Right kidney (tissue), 9 donors: ENCODE measurements at places on chromosomes 12 and 14.

GRCh38 chr12:115046805-115047204, 362.8 kb upstream of the TBX3 start:
- DNase-seq = no peak

DNA sequence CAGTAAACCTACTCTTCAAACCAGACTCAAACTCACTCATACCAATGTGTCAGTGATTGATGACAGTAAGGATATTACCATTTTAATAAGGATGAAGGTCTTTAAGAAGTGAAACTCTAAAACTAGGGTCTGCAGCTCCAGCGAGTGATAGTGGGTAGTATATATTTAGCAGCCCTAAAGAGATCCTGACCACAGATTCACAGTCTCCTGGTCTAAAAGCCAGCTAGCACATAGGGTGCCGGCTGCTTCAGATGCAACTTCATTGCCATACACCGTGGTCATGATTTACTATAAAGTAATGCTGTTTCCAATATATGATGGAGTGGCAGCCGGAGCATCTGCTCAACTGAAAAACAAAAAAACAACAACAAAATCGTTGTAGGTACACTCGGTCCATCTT, 99.6 kb upstream of the MDM1 start:
- DNase-seq = no peak

DNA sequence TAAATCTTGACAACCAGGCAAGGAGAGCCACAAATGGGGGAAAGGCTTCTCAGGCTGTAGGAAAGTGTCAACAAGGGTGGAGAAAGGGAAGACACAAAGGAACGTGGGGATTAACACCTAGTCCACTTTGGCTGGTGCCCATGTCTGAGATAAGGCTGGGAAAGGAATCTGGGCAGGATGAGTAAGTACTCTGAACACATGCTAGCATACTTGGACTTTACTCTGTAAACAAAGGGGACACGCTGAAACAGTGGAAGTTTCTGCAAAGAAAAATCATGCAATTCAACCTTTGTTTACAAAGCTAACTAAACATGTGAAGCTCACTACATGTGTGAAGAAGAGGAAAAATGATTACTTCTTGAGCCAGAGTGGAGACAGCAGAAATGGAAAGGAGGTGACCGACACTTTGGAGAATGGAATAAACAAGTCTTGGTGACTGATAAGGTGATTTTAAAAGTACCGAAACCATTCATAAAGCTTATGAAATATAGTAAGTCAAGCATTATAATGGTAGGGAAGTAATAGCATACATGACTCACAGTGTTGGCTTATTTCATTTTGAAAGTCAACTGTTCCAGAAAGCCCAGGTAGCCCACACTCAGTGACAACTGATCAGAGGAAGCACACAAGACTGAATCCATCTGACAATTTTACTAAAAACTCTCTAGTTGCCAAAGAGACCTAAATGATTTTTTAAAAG, 13.2 kb downstream of the CPNE8 start:
- DNase-seq = no peak

- no peak for DNase-seq
Measured at GRCh38 chr12:65282840-65283239, 4.4 kb downstream of the MSRB3 start.

- DNase-seq = peak; percentile 18
Measured at GRCh38 chr12:1093166-1093751, 102.2 kb downstream of the ERC1 start.

DNA sequence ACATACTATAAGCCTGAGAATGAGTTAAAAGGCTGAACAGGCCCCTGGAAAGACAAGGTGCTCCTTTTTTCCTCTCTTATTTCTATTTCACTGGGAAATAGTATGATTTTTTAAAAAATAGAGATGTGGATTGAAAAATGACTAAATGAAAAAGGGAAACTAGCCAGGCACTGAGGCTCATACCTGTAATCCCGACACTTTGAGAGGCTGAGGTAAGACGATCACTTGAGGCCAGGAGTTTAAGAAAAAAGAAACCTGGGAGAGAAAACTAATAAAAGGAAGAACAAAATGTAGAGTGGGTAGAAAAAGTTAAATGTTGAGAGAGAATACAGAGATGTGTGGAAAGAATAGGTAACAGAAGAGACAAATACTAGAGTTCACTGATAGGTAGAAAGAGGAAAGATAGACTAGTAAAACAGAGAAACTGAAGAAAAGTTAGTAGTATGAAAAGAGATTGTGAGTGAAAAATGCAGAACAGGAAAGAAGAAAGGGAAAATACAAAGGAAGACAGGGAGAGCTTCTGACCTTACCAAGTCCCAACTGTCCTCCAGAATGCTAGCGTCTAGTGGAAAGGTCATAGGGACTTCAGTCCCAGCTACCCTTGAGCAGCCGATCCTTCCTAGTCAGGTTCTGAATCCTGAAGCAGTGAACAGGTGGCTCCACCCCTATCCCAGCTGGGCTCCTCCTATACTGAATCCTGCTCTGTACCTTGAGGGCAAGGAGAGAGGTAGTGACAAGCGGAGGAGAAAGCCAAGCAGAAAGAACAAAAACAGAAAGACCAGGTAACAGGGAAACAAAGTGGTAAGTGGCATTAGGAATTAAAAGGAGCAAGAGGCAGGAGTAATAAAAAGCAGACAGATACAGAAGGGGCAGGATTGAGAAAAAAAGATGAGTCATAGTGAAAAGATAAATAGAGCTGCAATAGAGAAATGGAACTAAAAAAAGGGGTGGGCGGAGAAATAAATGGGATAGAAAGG, 7.3 kb downstream of the TMEM116 start:
- DNase-seq = peak; percentile 15

- DNase-seq = no peak
Measured at GRCh38 chr14:50770586-50770985, 60.4 kb downstream of the NIN start.

GRCh38 chr12:89732522-89732921, 23.9 kb upstream of the ATP2B1 start:
- DNase-seq = no peak

- no peak for DNase-seq
Measured at GRCh38 chr14:101619484-101619883, 58.2 kb downstream of the DIO3 start.

- peak; percentile 72 for DNase-seq
Measured at GRCh38 chr14:70188659-70189455, at the start of gene SLC8A3. TSS of gene SLC8A3 (minus strand) at chr14:70188951. CDS start at chr14:70168422, 20,529 bp downstream.

DNA sequence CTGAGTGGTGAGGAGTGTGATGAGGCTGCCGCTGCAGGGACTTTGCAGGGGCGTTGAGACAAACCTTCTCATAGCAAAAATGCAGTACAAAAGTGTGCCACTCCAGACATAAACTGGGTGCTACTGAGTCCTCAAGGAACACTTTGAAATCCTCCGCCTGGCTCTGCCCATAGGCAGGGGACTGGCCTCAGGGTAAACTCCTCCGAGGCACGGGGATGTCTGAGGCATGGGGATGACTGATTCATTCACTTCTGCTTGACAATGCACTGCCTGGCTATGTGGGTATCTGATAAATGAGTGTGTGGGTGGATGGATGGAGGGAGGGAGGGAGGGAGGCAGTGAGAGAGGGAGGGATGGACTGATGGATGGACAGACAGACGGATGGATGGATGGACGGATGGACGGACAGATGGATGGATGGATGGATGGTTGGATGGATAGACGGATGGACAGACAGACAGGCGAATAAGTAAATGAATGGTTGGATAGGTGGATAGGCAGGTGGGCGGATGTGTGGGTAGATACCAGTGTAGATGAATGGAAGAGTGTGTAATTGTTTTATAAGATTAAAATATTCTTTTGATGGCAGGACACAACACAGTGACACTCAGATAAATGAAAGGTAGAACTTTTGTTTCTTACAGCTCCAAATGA, 2.1 kb upstream of the BDKRB2 start:
- no peak for DNase-seq

DNA sequence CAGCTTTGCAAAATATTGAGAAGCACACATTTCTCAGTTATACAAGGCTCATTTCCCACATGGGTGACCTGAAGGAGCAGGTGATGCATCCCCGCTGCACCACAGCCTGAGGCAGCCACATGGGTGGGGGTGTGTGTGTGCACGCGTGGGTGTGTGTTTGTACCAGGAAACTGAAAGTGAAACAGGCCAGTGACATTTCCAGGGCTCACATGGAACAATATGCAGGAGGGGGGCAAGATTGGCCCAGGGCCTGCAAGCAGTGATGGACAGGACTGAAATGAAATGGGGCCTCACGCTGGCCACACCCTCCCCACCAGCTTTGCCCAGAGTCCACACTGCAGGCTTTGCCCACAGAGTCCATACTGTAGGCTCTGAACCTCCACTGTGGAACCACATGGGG, 154.2 kb upstream of the PARP11 start:
- peak; percentile 6 for DNase-seq

GRCh38 chr14:105537580-105538474, 11.4 kb downstream of the TMEM121 start:
- peak; percentile 63 for DNase-seq

GRCh38 chr12:110012137-110012536, 12.9 kb downstream of the ANKRD13A start:
- no peak for DNase-seq

DNA sequence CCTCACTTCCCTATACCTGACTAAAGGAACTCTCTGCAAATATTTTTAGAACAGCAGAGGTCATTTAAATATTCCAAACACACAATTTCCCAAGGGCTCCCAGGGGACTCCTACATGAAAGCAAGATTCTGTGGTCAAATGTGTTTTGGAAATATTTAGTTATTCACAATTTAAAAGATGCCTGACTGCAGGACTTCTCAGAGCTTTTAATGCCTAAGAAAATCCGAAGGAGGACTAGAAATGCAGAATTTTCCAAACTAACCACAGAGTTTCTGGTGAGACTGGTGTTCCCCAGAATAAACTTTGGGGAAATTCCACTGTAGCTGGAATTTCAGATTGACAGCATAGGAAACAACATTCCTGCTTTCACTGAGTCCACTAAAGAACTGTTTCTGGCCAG, 84.8 kb upstream of the MAP1LC3B2 start:
- DNase-seq = no peak
